ENCODE measurements at places on chromosomes 16 and 17.

- no peak for DNase-seq
These were observed 1.1 kb upstream of the DBNDD1 start for GRCh38 chr16:90020260-90020837.

DNA sequence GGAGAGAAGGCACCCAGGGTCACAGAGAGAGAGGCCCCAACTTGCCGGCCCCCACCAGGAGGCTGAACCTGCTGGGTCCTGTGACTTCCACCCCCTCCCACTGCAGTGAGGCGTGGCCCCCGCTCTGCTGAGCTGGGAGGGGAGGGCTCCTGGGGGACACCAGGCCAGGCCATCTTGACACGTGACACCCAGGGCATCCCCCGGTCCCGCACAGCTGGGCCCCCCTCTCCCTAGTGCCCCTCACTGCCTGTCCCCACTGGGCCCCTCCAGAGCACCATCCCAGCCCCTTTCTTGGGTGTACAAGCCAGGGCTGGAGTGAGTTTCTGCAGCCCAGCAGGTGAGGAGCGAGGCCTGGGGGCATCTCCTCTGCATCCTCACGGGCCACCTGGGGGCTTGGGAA is 12.4 kb downstream of the UBALD1 start:
- no peak for DNase-seq

DNA sequence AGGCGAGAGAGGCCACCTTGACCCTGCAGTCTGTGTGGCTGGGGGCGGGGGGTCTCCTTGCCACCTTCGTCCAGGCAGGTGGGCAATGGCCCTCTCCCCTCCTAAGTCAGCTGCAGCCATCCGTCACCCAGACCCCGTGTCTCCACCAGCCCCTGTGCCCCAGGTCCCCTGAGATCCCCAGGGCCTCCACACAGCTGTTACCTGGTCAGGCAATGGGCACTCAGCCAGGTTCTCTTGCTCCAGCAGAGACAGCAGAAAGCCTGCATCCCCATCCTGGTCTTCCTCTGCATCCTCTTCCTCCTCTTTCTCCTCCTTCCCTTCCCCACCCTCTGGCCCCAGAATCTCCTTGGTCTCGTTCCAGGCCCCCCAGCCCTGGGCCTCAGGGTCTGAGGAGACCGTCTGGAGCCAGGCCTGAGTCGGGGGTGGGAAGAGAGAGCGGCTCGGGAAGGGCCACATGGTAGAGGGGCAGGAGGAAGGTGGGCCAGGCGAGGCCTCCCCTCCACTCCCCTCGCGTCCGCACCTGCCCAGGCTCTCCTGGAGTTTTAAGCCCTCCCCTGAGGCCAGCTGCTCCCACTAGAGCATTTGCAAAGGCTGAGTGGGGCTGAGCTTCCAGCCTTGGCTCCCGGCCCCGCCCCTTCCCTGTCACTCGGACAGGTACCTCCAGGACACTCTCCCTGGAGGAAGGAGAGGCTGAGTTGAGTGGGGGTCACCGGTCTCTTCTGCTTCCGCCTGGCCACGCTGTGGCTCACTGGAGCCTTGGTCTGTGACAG is at the start of gene PABPN1L:
TSS of gene PABPN1L (minus strand) at position 510 of the 770 bp plus-strand sequence. CDS start at position 456, 54 bp downstream.
- DNase-seq = no peak

DNA sequence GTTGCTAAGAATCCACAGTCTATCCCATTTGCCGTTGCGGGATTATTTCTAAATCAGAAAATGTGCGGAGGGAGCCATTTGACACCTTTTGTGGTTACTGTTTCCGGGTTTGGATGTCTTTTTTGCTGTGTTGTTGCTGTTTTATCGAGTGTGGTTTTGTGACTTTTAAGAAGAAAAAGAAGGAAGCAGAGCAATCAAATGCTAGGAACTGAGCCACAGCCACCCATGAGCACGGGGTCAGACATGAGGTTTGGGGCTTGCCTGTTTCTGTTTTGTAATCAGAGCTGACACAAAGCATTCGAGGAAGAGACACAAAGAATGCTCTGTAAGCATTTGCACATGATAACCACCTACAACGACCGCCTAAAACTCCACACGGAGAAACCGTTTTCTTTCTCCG is 53.1 kb upstream of the CHMP6 start:
- DNase-seq = peak; percentile 96

- no peak for DNase-seq
These were observed 42.1 kb upstream of the DNAH17 start for GRCh38 chr17:78619334-78619733.

- DNase-seq = no peak
These were observed 2.8 kb downstream of the IGFALS start for GRCh38 chr16:1790611-1791255.

DNA sequence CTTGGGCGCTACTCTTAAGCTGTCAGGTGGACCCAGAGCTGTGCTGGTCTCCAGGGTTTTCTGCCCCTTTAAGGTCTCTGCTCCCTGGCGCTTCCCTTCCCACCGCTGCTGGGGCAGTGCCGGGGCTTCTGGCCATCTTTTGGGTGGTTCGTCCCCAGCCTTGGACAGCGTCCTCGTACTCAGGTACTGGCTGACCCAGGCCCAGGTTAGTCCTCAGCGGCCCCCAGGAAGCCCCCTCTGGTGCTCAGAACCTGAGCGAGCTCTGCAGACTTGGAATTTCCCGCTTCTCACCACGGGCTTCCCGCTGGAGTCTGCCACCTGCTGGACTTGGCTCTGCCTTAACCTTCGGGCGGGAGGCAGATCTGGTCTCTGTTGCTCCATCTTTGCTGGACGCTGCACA is 94.1 kb upstream of the ZNF750 start:
- no peak for DNase-seq

- peak; percentile 20 for DNase-seq
These were observed 1.6 kb downstream of the HIC1 start for GRCh38 chr17:2056206-2057174.

GRCh38 chr16:86205521-86206245 is 304.6 kb upstream of the FOXF1 start:
- no peak for DNase-seq

- DNase-seq = no peak
These were observed 12.5 kb upstream of the CCL1 start for GRCh38 chr17:34375426-34375997.

GRCh38 chr16:177981-178667 is 1.6 kb downstream of the HBA1 start:
- no peak for DNase-seq

GRCh38 chr17:15239491-15239890 is 25.6 kb downstream of the PMP22 start:
- DNase-seq = peak; percentile 22

GRCh38 chr17:19457830-19458271 is 46.8 kb downstream of the RNF112 start:
- DNase-seq = no peak

GRCh38 chr17:49162866-49163265 is 30.3 kb downstream of the B4GALNT2 start:
- DNase-seq = no peak

DNA sequence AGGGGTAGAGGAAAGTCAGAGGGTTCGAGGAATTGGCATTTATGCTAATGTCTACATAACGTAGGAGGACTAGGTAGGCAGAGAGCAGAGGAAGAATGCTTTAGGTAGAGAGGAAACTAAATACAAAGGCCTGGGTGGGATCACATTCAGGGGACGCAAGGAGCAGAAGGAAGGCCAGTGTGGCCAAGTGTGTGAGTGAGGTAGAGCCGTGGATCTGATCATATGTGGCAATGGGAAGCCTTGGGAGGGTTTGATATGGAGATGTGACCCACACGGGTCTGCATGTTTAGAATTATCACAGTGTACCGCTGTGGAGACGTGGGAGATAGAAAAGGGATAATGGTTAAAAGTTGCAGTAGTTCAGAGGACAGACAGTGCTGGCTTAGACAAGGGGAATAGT is 43.1 kb downstream of the HLF start:
- no peak for DNase-seq

GRCh38 chr17:67773246-67773645 is 52.1 kb upstream of the BPTF start:
- no peak for DNase-seq

- DNase-seq = no peak
These were observed 357.4 kb downstream of the SEC14L1 start for GRCh38 chr17:77498091-77498741.

- peak; percentile 67 for DNase-seq
These were observed 34.4 kb downstream of the HNF1B start for GRCh38 chr17:37710344-37710886.

DNA sequence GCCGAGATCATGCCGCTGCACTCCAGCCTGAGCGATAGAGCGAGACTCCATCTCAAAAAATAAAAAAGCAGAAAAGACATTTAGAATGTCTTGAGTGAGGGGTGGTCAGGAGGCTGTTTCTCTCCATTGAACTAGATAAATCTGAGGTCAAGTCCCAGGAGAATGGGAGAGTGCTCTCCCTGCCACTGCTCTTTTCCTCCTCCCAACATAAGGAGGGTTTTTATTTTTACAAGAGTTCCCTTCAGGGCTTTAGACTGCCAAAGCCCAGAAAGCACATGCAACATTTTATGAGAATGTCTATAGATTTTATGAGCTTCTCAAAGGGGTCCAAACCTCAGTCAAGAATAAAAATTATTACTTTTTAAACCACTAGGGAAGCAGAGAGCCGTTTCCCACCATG is 1.6 kb downstream of the RND2 start:
- DNase-seq = no peak

- DNase-seq = no peak
These were observed 41.2 kb upstream of the NDRG4 start for GRCh38 chr16:58458606-58459343.

- no peak for DNase-seq
These were observed 27.3 kb downstream of the NGFR start for GRCh38 chr17:49522357-49522890.

GRCh38 chr16:89155184-89155679 is 16.3 kb upstream of the CDH15 start:
- DNase-seq = no peak

DNA sequence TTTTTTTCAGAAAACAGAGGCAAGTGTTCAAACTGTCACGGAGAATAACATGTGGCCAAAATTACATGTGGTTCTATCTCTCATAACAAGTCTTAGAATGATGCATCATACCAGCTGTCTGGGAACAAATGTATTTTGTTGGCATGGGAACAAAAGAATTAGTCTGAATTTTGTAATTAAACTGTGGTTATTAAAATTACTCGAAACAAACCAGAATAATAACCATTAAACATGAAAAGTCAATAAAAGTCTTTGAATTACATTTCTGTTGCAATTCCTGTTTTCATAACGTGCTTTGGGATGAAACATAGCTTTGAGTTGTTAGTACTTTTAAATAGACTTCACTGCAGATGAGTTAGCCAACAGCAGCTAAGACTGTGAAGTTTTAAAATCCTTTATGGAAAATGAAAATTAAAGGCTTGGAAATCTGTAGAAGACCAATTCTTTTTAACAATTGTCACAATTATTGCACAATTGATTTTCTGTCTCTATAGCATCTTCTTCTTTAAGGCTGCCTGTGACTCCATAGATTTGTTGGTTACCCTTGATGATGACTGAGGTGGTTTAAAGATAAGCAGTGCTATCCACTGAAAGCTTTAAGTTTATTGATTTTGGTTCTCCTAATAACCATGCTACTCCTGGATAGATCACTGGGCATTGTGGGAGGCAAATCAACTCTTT is 117.9 kb upstream of the AXIN2 start:
- no peak for DNase-seq

DNA sequence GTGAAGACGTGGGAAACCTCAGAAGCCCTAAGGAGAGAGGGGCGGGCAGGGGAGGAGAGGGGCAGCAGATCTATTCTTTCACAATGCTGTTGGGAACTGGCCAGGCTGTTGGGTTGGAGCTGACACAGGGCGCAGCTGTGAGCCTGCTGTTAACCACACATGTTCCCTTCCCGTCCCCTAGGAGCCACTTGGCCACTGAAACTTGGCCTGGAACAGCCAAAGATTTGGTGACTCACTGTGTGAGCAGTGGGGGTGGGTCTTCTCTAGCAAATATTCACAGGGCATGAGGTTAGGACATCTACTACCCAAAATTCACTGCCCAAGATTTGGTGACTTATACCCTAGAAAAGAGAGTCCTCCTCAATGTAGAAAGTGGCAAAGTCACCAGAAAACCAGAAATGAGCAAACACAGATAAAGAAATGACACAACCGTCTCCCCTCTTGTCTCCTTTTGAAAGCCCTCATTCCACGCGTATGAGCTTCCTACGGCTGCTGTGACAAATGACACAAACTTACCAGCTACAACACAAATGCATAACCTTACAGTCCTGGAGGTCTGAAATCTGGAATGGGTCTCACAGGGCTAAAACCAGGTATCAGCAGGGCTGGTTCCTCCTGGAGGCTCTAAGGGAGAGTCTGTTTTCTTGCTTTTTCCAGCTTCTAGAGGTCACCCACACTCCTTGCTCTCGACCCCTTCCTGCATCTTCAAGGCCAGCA is 6.3 kb downstream of the TBC1D16 start:
- DNase-seq = peak; percentile 95

GRCh38 chr17:79324194-79324593 is 249.6 kb downstream of the ENGASE start:
- no peak for DNase-seq

GRCh38 chr17:83149029-83149725 is 69.8 kb downstream of the METRNL start:
- DNase-seq = no peak

DNA sequence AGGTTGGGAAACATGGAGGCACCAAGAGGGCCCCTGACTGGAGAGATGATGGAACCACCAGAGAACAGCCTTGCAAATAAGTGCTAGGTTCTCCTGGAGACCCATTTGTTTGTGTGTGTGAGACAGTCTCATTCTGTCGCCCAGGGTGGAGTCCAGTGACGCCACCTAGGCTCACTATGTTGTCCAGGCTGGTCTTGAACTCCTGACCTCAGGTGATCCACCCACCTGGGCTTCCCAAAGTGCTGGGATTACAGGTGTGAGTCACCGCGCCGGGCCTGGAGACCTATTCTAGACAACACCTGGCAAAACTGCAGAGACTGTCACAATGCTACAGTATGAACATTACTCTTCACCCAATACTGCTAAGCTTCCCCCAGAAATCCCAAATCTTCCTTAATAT is 1.5 kb downstream of the NPLOC4 start:
- no peak for DNase-seq

All from MV-4-11 (cell line).